ENCODE measurements at places on chromosomes 7 and 10.

DNA sequence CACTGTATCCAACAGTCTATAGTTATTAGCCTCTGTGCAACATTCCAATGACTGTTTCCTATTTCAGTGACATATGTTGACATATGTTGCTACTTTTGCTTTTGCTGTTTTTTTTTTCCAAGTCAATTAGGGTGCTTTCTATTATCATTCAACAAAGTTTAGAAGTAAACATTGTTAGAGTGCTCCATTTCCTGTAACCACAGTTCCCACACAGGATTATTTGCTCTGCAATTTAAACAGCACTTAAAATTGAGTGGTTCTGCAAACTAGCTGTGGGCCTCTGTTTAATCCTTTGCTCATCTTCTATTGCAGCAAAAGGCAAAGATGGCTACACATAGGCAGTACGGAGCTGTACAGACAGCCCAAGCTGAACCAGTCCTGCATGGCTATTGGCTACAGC is 46.5 kb upstream of the PTN start:
- DNase-seq = peak; percentile 82

DNA sequence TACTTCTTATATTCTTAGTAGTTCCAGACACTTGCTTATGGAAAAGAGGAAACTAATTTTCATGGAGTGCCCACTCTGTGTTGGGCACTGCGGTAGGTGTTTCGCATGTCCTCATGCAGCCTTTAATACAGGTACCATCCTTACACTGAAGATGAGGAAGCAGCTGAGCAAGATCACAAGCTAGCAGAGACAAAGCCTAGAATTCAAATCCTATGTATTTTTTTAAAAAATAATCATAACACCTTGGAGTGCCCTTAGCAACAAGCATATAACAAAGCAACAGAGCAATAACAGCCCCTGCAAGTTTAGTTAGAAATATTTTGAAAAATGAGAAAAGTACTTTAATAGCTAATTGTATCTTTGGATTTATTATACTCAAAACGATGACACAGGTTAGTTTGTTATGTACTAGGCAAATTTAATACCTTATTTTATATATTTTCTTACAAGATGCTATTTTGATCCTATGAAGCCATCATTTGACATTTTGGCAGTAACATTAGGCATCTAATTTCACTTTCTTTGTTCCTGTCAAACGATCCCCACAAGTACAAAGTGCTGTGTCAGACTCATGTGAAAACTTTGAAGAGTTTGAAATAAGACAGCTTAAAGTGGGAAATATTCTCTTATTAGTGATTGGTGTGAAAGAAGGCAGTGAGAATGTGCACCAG is 245.8 kb downstream of the CDK14 start:
- DNase-seq = no peak

GRCh38 chr7:116577320-116577871 is 52.6 kb downstream of the CAV1 start:
- no peak for DNase-seq

DNA sequence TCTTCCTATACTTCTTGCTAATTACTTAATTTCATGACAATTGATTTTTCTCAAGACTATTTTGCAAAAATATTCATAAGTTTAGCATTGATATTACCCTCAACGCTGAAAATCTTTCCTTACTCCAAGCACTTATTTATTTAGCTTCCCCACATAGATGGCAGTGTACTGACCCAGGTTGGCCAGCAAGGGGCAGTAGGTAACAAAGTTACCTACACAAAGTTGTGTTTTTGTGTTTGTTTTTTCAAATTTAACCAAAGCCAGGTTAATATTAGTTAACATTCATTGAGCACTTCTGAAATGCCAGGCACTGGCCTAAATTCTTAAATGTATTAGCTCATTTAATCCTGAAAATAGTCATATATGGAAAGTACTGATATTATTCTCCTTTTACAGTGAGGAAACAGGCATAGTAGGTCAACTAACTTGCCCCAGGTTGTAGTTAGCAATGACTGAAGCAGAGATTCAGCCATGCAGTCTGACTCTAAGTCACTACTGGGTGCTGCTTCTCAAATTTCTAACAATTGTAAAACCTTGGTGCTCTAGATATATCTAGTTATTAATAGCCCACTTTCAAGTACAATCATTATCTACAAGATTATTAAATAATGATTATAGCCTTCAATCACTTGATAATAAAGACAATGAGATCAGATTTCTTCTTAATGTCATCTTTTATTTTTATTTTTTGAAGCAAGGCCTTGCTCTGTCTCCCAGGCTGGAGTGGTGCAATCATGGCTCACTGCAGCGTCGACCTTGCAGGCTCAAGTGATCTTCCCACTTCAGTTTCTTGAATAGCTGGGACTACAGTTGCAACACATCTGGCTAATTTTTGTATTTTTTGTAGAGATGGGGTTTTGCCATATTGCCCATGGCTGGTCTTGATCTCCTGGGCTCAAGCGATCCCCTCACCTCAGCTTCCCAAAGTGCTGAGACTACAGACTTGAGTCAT is 5.8 kb upstream of the GGCT start:
- peak; percentile 27 for DNase-seq

DNA sequence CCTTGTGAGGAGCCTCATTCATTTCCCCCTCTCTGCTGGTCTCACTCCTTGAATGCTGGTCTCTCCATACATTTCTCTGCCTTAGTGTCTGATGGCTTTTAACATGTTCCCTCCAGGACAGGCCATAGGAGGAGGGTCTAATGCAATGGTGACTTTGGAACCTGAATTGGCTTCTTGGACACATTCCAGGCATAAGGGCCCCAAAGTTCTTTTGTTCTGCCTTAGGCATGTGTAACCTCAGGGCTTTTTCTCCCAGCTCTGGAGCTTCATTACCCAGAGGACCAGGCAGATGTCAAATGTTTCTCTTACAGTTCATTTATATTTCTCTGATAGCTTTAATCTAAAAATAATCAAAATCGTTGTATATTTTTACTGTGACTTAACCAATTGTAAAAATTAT is 162.6 kb downstream of the SDK1 start:
- DNase-seq = no peak

DNA sequence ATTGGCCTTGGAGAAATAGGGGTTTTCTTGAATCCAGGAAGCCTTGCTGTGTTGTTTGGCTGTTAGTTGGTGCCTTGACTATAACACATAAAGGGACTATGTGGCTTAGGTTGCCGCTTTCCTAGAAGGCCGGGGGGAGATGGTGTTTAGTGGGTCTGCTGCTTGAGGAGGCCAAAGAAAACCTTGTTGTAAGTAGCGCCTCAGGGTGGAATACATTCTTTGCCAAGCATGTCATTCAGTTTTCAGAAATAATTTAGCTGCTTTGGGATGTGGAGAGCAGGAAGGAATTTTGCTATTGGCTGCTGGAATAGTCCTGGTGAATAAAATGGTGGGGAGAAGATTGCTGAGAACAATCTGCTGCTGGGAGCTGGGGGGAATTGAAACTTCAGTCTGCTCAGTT is 132.9 kb upstream of the WNT16 start:
- no peak for DNase-seq

Measured in NCI-H748 treated with DMSO at 0.1 percent for 48 hours (cell line).